ENCODE measurements at places on chromosomes 2 and 18.

- DNase-seq: no peak
Measured at GRCh38 chr2:51681854-51682253, 649.9 kb upstream of the NRXN1 start.

DNA sequence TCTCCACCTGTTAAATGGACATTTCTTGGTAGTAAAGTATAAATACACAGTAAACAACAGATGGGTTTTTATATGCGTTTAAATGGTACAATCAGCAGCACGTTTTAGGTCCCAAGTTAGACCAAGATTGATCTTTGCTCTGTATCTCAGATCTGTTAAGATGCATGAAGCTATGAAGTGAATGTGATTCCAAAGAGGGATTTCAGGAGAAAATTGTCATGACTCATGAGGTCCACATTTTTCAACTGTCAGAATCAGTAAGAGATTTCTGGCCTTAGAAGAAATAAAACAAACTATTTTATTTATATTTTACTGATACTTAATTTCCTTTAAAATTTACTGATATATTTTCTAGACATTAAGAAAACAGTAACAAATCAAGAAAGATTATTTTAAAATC is 142.7 kb downstream of the EML6 start:
- no peak for DNase-seq

- no peak for DNase-seq
Measured at GRCh38 chr2:205827809-205828365, 145.6 kb downstream of the NRP2 start.

GRCh38 chr18:61827591-61827990 is 65.2 kb downstream of the RNF152 start:
- DNase-seq: no peak

GRCh38 chr2:237478979-237479378 is 8.1 kb upstream of the MLPH start:
- DNase-seq: no peak

DNA sequence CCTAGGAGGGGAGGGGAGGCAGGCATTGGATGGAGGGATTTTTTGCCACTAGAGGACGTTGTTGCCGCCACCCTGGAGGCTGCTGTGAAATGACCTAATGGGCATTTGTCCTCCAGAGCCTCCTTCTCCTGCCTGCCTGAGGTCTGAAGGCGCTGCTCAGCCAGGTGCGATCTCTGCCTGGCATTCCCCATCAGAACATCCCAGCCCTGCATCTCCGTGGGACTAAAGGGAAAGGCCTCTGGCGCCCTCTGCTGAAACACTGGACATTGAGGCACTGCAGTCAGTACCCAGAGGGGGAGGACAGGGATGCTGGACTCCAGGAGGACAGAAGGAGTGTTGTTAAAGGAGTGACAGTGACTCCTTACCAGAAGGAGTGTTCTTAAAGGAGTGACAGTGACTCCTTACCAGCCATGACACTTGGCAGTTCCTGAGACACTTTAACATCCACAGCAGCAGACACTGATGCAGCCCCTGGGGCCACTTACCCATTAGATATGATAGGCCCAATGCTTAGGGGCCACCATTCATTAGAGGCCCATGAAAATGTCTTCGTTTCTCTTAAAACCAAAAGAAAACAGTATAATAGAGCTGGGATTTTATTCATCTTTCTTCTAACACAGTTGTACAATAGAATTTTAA is 17.0 kb downstream of the THNSL2 start:
- no peak for DNase-seq

DNA sequence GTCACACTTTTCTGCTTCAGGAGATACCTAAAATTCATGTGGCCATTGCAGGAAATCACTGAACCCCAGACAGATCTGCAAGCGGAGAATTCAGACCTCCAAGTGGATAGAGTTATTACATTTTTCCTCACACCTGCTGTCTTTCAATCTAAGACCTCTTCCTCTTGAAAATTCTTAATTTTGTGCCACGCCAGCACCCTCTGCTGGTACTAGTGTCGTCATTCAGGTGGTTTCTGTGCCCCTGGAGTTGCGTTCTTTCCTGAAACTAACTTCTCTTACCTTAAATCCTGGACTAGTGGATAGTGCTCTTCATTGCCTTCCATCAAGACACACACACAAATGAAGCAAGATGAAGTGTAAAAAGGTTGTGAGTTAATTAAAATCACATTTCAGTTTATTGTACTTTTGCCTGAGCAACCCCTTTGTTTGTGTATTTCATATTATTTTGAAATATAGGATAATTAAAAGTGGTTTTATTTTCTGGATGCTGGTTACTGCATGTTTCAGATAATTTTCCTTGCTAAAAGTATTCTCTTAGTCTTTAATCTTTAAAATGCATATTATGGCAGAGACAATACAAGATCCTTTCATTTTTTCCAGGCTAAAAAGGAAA is 1.6 kb upstream of the DNER start:
- no peak for DNase-seq

DNA sequence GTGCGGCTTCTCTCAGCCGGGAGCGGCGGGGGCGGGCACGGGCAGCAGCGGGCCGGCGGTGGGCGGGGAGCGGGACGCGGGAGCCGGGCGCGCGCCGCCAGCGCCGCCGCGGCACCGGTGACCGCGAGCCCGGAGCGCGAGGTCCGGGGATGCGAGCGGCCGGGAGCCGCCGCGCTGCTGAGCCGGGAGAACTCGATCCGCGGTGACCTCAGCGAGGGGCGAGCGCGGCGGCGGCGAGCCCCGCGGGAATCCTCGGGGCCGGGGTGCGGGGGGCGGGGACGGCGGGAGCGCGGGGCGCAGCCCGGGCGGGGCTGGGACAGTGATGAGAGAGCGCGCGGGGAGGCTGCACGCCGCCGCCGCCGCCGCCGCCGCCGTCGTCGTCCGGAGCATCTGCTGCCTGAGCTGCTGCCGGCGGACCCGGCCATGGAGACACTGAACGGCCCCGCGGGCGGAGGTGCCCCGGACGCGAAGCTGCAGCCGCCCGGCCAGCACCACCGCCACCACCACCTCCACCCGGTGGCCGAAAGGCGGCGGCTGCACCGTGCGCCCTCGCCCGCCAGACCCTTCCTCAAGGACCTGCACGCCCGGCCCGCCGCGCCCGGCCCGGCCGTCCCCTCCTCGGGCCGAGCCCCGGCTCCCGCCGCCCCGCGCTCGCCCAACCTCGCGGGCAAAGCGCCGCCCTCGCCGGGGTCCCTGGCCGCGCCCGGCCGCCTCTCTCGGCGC is at the start of gene MTCL1:
MTCL1 (plus strand) TSS at position 319 of the 723 bp plus-strand sequence; CDS start at position 424, 105 bp downstream.
- peak; percentile 9 for DNase-seq

GRCh38 chr2:75007819-75008218 is 49.4 kb downstream of the POLE4 start:
- no peak for DNase-seq

Measured in stimulated activated CD8-positive, alpha-beta memory T cell treated with anti-CD3 and anti-CD28 coated beads, Interleukin-15, amount 100 ng/mL, for 24 hours (primary cell).